ENCODE measurements at places on chromosomes 4 and X. TPM values are rescaled to one million over a fixed set of nuclear protein-coding genes. Genes with fewer than 3 reads are reported as not detected.

The FAM114A1 gene
- 34.2 TPM for total RNA-seq

The CT83 gene
- not detected for total RNA-seq

The NPFFR2 gene
- not detected for total RNA-seq

The FMR1 gene
- total RNA-seq: 18.3 TPM

The FHIP1A gene
- total RNA-seq: 0.24 TPM

The DDX53 gene
- not detected for total RNA-seq

The DCAF4L1 gene
- total RNA-seq: 0.12 TPM

All from A549 treated with CORT108297 at 1 μM for 4 hours (cell line).